Fibroblast of skin of left biceps (primary cell): ENCODE measurements at places on chromosomes 6 and 20.

GRCh38 chr20:31974951-31975487, 7.1 kb downstream of the XKR7 start:
- no peak for DNase-seq

GRCh38 chr6:168415098-168415992, 25.6 kb upstream of the SMOC2 start:
- DNase-seq, result no peak

DNA sequence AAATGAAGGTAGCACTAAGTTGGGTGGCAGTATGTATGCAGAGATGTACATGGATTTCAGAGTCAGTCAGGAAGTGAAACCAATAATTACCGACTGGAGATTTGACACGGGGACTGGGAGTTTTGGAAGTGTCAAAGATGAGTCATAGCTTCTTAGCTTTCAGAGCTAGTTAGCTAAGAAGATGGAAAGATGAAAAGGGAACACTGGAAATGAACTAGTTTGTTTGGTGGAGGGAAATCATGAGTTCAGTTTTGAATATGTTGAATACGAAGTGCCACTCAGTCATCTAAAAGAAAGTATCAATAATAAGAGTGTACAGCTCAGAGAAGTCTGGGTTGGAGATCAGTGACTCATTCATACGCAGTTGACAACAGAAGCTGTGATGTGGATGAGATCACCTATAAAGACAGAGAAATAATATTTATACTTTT, 7.5 kb downstream of the ESF1 start:
- DNase-seq, result no peak

DNA sequence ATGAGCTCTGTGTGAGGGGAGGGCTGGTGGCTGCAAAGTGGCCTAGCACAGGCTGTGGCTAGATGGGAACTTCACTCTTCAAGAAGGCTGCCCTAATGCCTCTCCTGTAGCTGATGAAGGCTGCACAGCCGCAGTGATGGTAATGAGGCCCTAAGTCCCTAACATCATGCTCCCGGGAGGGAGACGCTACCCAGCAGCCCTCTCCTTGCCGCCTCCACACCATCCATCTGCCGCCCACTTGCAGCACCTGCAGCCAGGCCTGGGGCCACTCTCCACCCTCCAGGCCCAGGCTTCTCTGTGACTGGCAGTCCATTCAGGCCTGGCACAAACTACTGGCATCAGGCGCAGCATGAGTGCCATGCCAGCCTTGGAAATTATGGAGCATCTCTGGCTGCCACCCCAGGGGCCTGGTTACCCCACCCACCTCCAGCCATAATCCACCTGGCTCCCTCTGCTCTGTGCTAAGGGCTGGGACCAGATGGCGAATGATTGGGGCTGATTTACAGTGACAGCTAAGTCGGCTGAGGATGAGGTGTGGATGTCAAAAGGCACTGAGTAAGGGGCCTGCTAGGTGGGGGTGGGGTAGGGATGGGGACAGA, 284.2 kb downstream of the LRFN2 start:
- DNase-seq, result no peak

- DNase-seq, result no peak
Observed at GRCh38 chr6:157841211-157841840, 18.3 kb downstream of the SNX9 start.

DNA sequence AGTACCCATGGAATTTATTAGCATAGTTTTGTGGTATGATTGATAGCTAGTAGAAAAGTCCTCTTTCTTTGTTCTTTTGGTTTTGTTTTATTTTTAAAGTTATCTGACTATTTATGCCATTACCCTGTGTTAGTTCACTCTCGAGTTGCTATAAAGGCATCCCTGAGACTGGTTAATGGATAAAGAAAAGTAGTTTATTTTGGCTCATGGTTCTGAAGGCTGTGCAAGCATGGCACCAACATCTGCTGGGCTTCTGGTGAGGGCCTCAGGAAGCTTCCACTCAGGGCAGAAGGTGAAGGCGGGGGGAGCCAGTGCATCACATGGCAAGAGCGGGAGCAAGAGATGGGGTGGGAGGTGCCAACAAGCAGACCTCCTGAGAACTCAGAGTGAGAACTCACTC, 166.5 kb downstream of the MTHFD1L start:
- DNase-seq, result no peak

DNA sequence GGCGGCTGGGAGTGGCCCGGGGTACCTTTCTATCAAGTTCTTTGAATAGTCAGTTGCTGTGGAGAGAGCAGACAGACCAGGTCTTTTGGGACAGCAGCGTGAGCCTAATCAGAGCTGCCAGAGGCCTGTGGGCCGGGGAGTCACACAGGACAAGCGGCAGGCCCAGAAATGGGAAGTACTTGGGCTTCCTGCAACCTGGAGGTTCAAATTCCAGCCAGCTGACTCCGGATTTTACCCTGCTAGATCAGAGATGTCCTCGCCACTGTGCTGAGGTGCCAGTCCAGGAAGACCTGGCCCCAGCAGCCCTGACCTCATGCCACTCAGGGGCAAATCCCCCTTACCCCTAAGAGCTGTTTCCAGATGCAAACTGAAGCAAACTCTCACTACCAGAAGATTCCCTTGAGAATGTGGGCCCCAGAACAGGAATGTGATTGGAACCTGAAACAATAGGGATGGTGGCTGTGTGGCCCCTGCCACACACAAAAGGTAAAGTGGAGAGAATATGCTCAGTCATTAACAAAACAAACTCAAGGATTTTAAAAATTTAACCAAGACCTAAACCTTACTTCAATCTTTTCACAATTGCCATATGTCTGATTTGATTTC, 9.7 kb downstream of the BEND3 start:
- DNase-seq, result no peak

DNA sequence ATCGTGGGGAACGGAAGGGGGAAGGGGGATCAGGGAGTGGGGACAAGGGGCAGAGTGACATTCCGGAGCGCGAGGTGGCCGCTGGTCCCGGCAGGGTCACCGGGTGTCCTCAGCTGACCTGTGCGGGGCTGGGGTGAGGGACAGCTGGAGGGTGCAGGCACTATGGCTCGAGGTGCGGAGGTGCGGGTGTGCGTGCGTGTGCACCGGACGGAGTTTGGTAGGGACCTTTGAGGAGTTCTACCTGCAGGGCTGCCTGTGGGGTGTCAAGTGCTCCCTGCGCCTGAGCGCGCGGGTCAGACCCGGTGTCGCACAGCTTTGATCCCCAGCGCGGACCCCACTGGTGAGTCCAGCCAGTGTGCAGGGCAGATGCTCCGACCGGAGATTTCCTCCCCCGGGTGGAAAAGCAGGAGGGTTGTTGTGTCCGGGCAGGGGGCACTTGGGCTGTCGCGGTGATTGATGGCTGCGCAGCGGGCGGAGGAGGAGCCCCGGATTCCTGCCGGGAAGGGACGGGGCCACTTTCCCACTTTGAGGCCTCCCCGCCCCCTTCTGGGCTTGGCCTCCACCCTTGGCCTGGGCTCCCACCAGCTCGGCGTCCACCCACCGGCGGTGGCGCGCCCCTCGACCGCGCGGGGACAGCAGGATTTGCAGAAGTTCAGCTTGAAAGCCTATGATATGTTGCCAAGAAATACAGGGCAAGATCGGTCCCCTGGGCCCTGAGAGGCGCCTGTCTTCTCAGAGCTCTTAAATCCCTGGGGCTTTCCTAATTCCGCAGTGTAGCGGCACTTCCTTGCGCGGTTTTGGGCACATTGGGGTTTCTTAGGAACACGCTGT, 658 bp downstream of the RIN2 start:
- DNase-seq, result no peak

GRCh38 chr6:33994472-33995308, 151.2 kb downstream of the GRM4 start:
- no peak for DNase-seq

GRCh38 chr6:35080821-35081425, 60.2 kb downstream of the TCP11 start:
- DNase-seq, result no peak

DNA sequence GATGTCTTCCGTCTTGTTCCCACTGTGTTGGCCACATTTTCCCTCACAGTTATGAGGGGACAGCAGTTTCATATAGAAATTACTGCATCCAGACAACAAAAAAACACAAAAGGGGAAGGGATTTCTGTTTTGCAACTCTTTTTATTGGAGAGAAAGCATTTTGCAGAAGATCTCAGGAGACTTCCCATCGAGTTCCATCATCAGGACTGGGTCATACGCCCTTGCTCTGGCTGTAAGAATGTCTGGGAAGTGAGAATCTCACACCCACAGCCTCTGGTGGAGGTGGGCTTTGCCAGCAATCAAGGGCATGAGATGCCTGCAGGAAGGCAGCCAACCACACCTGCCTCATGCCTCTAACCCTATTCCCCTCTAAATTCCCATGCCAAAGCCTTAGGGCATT, 5.8 kb upstream of the IGF2R start:
- DNase-seq, result no peak

DNA sequence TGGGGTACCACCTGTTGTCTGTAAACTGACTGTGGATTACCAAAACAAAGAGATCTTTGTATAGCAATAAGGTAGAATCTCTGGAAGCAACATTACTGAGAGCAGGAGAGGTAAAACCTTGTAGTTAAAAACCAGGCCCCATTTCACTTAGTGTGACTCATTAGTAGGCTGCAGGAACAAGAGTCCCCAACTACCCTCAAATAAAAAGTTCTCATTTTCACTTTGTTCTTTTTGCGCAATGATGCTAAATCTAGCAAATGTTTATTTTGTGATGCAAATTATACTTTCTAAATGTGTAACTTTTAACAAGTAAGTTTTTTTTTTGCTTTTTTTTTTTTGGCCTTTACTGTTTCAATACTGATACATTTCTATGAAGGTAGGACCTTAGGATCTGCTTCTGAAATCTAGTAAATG, 67.1 kb downstream of the ESF1 start:
- DNase-seq, result no peak

- peak; percentile 58 for DNase-seq
Observed at GRCh38 chr6:74075323-74075722, 379.3 kb downstream of the CD109 start.

GRCh38 chr20:44861531-44862006, 23.9 kb upstream of the YWHAB start:
- DNase-seq, result no peak

GRCh38 chr6:48080227-48081009, 30.6 kb downstream of the PTCHD4 start:
- no peak for DNase-seq

GRCh38 chr20:1267161-1267560, 1.1 kb downstream of the SNPH start:
- DNase-seq, result no peak

- peak; percentile 95 for DNase-seq
Observed at GRCh38 chr6:22828179-22829062, 259.1 kb downstream of the HDGFL1 start.

DNA sequence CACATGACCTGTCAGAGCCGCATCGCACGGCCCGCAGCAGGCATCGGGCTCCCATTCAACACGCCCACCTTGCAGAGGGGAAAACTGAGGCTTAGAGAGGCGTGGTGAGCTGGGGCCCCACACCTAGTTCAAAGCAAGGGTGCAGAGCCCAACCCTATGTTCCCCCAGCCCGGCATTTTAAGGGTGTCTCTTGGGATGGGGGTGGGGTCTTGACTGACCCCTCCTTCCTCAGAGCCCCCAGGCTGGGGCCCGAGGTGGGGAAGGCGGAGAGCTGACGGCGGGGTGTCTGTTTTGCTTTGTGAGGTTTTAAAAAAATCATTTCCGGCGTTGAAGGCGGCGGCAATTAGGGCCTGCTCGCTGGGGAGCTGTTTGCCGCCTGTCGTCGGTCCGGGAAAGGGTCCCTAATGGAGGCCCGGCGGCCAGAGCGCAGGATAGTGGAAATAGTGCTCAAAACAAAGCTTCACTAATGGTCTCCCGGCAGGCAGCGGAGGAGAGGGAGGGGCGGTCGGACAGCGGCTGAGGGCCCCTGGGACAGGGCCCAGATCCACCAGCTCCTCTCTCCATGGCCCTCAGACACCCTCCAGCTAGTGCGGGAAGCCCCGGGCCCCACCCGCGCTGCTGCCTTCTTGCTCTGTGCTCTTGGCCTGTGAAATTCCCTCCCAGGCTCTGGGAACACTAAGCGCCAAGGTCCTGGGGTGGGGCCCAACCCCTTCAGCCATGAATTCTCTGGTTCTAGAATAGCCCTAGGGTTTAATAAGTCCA, 11.9 kb downstream of the VSTM2L start:
- no peak for DNase-seq

DNA sequence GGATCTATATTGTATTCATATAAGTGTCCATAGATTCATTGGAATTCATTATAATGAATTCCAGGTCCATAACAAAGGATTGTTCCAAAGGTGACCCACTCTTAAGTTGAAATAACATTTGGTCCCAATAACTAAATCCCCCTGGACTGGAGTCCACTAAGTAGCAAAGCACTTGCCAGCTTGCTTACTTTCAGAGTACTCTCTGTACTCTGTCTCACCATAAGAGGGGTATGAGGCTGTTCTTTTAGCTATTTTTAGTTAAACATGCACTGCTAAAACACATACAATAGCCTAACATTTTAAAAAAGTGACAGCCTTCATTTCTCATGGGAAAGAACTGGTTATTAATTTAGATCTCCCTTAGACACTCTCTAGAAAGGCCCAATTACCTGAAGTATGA, 16.7 kb upstream of the ARHGAP18 start:
- DNase-seq, result no peak

DNA sequence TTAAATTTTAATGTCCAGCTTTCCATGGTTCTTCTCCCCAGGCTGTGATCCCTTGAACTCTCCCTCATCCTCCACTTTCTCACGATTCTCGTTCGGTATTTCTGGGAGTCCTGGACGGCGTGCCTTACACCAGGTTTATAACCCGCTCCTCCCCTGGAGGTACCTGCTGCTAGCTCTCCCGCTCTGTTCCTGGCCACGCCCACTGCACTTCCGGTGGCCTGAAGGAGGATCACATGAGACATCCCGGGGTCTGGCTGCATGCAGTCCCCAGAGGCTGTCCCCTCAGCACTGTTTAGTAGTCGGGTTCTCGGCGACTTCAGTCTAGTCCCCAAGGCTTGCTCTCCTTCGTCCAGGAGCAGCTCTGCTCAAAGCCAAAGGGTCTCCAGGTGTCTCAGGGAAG, 28.4 kb upstream of the GCLC start:
- no peak for DNase-seq

GRCh38 chr20:34791289-34792020, 34.0 kb downstream of the NCOA6 start:
- peak; percentile 52 for DNase-seq

DNA sequence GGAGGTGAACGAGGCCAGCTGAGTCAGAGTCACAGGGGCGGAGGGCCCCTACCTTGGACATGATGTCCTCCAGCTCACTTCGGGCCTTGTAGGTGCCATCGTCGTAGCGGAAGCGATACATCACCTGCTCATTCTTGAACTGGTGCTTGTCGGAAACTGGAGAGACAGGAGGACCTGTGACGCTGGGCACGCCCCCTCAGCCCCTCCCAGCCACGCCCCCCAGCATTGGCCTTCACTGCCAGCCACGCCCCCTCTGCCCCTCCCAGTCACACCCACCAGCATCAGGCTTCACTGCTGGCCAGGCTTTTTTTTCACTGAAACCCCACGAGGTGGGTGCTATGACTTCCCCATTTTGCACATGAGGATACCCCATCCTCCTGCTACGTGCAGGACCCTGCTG, 148.2 kb downstream of the PREX1 start:
- no peak for DNase-seq

DNA sequence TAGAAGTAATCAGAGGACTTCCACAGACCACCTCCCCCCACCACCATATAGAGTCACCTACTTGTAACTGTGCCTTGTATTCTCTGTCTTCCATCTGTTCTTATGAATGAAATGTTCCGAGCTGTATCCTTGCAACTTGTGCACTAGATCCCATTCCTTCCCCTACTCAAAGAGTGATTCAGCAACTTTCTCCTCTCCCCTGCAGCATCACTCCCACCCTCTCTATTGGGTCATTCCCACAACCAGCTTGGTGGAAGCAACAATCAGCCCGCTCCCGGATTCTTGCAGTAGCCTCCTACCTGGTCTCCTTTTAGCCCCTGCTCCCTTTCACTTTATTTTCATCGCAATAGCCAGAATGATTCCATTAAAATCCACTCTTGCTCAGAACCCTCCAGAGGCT, 34.9 kb upstream of the REV3L start:
- DNase-seq, result no peak
